NCI-H1930 (cell line): ENCODE measurements at places on chromosomes 2 and 18.

DNA sequence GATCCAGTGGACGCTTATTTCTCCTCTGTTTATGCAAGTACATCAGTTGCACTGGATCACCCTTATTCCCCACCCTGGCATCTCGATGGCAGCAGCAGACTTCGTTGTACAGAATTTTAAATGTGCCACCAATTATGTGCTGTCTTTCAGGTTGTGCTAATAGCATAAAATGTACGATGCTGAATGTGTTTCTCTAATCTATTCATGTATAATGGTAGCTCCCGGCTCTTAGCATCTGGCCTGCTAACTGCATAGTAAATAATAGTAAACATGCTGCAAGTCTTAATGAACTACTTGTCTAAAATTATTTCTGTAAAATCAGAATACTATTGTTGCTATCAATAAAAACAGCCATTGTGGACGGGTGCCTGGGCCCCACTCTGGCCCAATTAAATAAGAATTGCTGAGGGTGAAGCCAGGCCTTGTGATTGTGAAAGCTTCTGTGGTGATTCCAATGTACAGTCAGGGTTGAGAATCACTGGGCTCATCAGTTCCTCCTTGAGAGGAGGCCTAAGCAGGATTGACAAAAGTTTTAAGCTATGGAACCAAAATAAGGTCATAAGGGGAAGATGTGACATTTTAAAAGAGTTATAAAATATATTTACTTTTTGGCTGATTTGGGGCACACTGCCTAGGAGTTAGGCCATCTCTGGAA lies 14.4 kb upstream of the MYO3B start:
- peak; percentile 38 for DNase-seq

GRCh38 chr2:231190531-231191197 lies 7.8 kb upstream of the ARMC9 start:
- DNase-seq, result no peak

DNA sequence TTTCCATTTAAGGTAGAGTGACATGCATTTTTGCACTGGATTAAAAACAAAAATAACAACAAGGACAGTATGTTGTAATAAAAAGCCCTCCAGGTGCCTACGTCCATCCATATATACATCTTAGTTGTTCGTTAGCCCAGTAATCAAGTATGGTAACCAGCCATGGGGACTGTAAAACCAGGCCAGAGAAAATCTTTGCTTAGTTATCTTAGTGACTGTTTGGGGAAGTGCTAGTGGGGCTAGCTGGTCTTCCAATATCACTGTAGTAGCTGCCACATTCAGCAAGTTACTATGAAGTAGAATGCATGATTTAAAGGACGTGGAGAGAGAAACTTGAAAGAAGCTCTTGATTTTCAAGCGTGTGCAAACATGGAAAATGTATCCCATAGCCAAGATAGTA lies 95.9 kb upstream of the STON1 start:
- DNase-seq, result no peak

GRCh38 chr2:174395969-174396630 lies 570 bp downstream of the SCRN3 start:
- no peak for DNase-seq

- no peak for DNase-seq
These were observed 563 bp upstream of the GMCL1 start for GRCh38 chr2:69828938-69829255.

DNA sequence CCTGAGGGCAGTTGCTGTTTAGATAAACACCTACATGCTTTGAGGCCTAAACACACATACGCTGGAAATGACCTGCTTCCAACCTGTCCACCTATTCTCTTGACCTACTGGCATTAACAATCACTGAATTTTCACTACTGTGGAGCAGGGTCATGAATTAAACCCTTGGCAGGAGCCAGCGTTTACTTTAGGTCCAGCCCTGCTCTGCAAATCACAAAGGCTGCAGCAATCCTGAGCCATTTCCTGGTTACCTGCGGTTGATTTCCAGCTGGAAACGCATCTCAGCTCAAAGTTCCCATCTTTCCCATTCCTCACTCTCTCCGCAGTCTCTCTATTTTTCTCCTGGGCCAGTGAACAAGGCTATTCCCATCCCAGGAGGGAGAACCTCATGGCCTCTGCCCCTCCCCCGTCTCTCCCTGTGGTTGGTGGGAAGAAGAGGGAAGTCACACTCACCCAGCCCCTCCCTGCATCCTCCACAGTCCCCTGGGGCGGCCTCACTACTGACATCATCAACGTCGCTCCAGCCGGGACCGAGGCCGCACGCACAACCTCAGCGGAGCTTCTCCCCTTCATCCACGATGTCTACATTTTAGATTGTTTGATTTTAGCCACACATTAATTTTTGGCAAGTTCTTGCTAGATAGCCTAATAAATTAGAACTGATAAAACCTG lies 84.5 kb upstream of the SNTG2 start:
- DNase-seq, result no peak

GRCh38 chr2:42046819-42047487 lies 868 bp upstream of the PKDCC start:
- no peak for DNase-seq

DNA sequence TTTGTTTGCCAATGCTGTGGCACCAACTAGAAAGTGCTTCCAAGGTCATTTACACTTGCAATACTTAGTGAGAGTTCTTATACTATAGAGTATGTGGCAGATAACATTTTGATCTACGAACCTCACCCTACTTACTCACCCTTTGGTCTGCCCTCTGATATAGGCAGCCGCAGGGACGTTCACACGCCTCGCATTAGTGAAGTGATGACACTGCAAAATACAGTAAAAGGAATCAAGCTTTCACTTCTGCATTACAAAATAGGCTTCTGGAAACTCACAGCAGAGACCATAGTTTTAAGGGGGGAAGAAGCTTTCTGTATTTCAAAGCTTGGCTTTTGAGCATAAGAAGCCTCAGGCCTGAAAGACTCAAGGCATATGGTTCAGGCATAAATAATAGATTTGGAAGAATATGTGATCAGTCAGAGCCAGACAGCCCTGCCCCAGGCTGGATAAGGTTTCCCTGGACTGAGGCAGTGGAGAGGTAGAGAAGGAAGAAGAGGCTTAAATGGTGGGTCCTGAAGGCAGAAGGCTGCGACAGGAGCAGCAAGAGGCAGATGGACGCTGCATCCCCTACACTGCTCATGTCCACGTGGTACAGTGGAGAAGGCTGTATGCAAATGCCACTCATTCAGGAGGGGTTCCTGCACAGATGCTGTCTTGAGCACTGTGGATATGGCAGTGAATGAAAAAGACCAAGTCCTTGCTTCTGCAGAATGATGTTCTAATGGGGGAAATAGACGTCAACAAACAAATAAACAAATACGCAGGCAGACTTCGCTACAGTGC lies 63.1 kb downstream of the FECH start:
- DNase-seq, result no peak

DNA sequence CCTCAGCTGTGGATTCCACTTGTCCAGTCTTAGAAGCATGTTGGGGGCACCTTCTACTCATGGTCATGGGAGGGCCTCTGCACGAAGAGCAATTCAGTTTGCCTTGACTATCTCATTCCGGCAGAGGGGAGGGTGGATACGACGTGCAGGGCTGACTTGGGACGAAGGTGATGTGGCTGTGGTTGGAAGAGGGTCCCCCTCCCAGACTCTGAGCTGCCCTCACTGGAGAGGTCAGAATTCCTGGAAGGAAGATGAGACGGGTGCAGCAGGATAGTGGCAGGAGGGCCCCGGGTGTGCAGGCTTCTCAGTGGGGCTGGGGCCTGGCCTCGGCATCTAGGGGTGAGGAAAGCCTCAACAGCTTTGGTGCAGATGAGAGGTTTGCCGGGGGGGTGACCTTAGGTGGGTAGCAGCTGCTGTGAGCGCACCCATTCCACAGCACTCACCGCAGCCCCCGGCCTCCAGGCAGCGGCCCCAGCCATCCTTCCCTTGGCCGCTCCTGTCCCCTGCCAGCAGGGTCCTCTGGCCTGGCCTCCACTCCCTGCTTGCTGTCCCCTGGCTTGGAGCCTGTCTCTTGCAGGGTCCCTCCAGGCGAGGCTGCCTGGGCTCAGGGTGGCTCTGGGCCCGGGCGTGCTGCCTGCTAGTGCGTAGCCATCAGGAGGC lies 3.2 kb downstream of the RNPEPL1 start:
- DNase-seq, result no peak

GRCh38 chr18:13005289-13005688 lies 14.1 kb downstream of the CEP192 start:
- DNase-seq, result no peak

GRCh38 chr2:205836477-205837221 lies 154.3 kb downstream of the NRP2 start:
- DNase-seq, result no peak

- no peak for DNase-seq
These were observed 15.4 kb upstream of the OTOS start for GRCh38 chr2:240155745-240156390.

DNA sequence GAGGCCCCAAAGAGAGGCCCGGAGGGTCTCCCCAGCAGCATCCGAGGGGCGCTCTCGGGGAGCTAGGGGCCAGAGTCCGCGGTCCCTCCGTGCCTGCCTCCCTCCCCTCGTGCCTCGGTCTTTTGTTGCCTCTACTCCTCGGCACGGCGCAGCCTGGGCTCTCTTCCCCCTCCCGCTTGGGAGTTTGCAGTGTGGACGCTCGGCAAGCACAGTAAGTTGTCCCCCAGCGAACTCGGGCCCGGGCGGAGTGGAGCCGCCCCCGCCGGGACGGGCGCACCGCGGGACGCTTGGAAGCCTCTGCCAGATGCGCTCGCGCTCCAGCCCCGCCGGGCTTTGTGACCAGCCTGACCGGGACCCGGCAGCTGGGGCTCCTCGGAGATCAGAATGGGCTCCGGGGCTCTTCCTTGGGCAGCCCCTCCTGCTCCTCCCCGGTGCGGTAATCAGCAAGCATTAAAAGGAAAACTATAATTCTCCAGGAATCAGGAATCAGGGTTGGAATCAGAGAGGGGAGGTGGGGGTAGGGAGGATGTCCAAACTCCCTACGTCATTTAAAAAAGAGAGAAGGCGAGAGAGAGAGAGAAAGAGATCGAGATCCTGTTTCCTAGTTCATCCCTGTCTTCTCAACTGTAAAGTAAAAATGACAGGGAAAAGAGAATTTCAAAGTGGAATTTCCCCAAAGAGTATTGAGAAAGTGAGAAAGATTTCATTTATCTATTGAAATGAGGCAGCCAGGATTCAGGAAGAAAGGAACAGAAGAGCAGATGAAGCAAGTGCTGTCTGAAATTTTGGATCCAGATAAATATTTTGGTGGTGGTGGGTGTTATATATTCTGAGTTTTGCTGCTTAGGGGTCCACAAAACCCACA lies 786 bp upstream of the TMEM200C start:
- DNase-seq, result no peak

- DNase-seq, result no peak
These were observed 368.7 kb downstream of the CMPK2 start for GRCh38 chr2:6497048-6497447.

GRCh38 chr2:133413863-133414262 lies 154.4 kb downstream of the NCKAP5 start:
- no peak for DNase-seq

GRCh38 chr18:45376193-45376592 lies 239.1 kb upstream of the SLC14A2 start:
- no peak for DNase-seq

DNA sequence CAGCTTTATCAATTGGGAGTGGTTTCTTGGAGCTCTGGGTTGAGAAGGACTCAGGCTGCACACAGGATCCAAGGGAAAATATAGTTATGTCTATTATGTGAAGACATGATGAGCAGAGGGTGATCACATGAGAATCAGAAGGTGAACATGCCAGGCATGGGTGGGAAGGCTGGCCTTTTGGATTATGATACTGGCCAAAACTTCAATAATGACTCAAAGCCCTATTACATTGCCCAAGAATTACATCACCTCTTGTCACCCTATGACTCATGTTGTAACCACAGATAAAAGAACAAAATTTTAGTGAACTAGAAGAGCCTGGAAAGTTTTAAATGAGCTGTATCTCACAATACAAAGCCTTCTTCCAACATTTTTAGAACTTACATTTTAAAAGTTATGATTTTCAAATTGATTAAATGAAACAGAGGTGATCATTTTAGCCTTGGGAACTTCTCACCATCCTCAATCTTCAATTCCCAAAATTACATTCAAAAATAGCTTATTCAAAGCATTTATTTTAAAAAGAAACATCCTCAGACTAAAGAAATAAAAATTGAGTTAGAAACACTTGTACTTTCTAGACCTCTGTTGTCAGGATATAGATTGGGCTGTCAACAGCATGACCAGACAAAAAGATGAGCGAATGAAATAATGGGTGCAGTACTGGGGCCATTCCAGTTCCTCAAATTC lies 428.3 kb downstream of the MBD2 start:
- no peak for DNase-seq

DNA sequence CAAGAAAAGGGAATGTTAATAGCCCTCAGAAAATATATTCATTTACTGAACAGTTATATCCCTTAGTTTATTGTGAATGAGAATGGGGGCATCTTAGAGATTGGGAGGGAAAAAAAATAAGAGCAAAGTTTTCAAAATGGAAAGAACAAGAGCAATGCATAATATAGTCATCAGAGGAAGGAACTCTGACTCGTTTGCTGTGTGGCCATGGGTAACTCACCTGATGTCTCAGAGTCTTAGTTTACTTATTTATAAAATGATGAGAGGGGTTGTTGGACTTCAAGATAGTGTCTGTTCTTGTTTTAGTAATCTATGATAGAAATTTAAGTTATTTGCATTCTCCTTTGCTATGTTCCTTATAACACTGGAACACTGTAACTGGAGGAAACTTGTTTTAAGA lies 70.7 kb downstream of the EML4 start:
- no peak for DNase-seq

GRCh38 chr2:182887753-182888415 lies 21.4 kb upstream of the FRZB start:
- DNase-seq, result no peak

- DNase-seq, result no peak
These were observed 177.8 kb upstream of the EPAS1 start for GRCh38 chr2:46119453-46119852.

GRCh38 chr18:30709595-30709994 lies 332.9 kb downstream of the DSC3 start:
- no peak for DNase-seq

DNA sequence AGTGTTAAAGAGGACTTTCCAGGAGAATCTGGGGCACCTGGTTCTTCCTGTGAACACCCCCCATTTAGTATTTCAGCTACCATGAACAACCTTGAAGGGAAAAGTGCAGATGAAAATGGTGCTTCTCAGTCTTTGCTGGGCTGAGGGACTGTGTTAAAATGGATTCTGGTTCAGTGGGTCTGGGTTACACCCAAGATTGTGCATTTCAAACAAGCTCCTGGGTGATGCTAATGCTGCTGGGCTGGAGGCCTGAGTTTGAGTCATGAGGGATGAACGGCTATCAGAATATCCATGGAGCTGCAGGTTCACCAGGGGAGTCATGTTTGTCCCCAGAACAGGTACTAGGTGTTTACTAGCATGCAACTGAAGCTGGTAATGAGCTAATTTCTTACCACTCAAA lies 24.0 kb downstream of the MRPL44 start:
- no peak for DNase-seq

GRCh38 chr2:191462370-191462769 lies 215.6 kb upstream of the NABP1 start:
- no peak for DNase-seq

DNA sequence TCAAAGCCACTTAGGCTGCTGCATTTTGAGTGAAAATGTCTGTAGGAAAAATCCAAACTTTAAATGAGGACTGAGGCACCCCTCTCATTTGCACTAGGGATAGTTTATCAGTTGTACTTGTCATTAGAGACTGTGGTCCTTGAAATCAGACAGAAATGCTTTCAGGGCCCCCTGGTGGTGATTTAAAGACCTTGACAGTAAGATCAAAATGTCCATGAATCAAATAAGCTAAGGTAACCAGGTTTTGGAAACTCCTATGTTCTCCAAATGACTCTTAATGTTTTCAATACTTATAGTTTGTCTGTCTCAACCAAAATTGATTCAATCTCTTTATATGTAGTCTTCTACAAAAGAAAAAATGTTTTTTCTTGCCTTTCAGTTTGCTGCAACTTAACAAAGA lies 28.8 kb upstream of the DDX18 start:
- peak; percentile 69 for DNase-seq
